T-helper 1 cell (primary cell): ENCODE measurements at places on chromosomes 7 and 10.

GRCh38 chr10:19580691-19581090 is 235.5 kb upstream of the PLXDC2 start:
- no peak for DNase-seq

- DNase-seq: no peak
These were observed 303.7 kb downstream of the PRPF18 start for GRCh38 chr10:13890233-13891127.

GRCh38 chr7:70489813-70490212 is 642.1 kb upstream of the GALNT17 start:
- DNase-seq: no peak

- no peak for DNase-seq
These were observed 389.1 kb upstream of the ANKRD30A start for GRCh38 chr10:36736311-36736710.

DNA sequence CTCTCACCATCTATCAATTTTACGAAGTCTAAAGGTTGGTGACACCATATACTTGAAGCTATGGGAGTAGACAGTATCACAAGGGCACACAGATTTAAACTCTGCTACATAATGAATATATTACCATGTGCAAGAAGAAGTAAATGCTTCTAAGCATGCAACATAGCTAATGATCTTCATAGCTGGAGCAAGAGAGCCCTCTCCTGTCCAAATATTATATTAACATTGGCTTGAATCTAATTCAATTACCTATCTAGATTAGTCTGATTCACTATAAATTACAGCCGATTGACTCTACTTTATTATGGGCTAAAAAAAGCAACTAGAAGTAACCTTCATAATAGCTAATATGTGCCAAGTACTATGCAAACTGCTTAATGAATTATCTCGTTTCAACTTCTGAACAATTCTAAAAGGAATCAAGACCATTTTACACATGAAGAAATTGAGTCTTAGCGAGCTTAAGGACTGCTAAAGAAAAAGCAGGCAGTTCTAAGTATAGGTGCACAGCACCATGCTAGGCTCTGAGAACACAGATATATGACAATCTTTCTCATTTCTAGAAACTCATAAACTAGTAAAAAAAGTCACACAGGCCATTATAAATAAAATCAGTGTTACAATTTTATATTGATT is 21.9 kb downstream of the FRA10AC1 start:
- DNase-seq: no peak

- DNase-seq: no peak
These were observed 656 bp downstream of the VSTM4 start for GRCh38 chr10:49114718-49115014.

- no peak for DNase-seq
These were observed 21.6 kb upstream of the RPA3 start for GRCh38 chr7:7740037-7740355.

DNA sequence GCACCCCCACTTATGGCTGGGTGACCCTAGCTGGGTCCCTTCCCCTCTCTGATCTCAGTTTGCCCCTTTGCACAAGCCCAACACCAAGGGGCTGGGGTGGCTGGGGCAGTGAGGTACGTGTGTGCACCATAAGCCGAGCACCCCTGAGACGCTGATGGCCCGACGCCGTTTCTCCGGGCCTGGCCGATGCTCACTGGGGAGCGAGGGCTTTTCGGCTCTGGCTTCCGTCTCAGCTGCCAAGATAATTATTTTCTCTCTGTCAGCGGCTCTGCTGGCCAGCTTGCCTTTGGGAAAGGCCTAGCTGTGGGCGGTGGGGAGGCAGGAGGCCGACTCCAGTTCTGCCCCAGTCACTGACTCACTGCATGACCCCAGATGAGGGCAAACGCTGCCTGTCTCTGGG is 91.0 kb downstream of the ZMIZ1 start:
- no peak for DNase-seq

DNA sequence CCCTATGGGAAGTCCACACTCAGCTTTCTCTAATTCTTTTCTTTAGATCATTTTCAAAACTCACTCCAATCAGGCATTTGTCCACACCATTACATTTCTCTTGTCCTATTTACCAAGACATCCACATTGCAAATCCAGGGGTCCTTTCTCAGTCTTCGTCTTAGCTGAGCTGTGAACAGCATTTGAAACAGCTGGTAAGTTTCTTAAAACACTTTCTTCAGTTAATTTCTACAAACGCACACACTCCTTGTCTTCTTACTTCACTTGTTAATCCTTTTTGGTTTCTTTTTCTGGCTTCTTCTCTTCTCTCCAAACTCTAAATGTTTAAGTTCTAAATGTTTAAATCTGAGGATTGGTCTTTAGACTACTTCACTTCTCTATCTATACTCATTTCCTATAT is 769.3 kb downstream of the PHTF2 start:
- no peak for DNase-seq

GRCh38 chr10:13795653-13796555 is 209.1 kb downstream of the PRPF18 start:
- DNase-seq: no peak

DNA sequence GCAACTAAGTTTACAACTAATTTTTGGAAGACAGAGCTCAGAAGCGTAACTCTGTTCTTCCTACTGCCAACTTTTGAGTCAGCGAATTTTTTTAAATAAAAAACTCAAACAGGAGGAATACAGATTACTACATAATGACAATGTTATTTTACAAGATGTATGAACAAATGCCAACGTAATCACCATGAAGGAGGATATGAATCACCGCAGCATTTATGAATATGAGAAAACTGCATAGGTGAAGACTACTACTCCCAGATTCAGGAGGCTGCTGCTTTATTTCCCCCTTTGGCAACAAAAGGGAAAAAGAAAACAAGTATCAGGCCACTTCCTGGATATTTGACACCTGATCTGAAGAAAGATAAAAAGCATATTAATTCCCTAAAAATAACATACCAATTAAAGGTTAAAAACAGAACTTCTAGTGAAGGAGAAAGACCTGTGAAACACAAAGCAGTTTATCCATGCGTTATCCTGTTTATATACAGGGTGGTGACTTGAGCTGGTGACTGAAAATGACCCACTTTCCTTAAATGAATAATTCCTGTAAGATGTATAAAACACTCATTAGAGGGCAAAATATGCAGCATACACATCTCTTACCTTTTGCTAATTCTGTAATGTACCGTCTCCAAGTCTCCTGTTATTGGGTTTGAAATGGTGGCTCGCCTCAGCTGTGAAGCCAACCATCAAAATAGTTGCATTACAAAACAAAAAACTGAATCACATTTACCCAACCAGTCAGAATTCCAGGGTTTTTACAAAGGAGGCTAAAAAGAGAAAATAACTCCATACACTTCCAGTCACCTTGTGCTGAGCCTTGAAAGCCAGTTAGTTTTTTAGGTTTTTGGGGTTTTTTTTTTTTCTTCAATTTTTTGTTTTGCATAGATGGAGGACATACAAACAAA is 52.0 kb downstream of the P4HA1 start:
- DNase-seq: no peak

GRCh38 chr10:132140167-132140925 is 46.4 kb upstream of the DPYSL4 start:
- DNase-seq: no peak

DNA sequence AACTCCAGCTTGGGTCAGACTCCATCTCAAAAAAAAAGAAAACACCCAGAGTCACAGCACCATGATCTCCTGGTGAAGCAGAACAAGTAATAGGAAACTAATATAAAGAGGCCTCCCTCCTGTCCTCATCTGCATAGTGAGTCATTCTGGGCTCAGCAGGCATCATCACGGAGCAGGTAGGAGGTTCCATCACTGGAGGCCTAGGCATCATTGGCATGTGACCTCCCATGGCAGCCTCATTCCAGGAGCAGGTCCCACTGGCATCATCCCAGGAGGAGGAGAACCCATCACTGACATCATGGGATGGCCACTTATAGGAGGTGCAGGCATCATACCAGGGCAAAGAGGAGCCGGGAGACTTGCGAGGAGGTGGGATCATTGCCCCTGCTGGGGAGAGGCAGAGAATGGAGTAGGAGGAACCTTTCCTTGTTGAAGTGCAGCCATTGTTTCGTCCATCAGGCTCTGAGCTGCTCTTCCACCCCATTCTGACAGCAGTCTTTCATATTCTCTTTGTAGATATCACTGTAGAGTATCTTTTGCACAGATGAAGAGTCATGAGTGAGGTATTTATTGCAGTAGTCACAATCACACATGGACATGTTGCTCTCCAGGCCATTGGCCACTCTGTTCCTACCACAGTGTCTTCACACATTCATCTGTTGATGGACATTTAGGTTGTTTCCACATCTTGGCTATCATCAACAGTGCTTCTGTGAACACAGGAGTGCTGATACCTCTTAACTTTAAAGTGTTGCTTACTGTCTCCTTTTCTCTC is 73.8 kb downstream of the OSBPL3 start:
- no peak for DNase-seq

DNA sequence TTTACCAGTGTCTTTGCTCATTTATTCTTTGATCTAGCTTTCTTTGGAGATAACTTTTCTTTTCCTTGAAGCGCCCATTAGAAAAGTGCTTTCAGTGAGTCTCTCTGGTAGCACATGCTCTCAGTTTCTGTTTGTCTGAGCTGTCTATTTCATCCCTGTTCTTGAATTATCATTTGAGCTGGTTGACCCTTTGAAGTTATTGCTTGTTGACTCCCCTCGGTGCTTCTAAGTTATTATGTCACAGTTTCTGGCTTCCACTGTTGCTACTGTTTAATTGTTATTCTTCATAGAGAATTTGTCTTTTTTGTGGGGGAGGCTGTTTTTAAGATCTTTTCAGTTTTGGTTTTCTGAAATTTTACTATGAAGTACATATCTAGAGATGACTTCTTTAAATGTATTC is 11.4 kb upstream of the PRF1 start:
- DNase-seq: no peak

GRCh38 chr7:49099587-49100326 is 175.4 kb downstream of the CDC14C start:
- DNase-seq: no peak

- DNase-seq: no peak
These were observed 88.3 kb upstream of the AGK start for GRCh38 chr7:141462958-141463357.

DNA sequence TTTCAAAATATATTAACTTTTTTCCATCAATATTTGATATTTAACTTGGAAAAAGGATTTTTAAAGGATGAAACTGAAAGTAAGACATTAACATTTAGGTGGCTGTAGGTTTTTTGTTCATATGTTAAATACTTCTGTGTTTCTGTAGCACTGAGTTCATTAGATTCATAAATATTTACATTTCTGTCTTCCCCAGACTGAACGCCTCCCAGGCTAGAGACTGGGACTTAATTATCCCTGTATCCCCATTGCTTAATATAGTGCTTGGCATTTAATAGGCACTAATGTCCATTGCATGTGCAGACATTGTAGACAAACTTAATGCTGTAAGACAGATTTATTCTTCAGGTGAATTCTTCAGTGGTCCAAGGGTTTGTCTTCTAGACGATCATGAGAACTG is 7.4 kb downstream of the PTPN12 start:
- no peak for DNase-seq

- no peak for DNase-seq
These were observed 43.8 kb downstream of the PDE6C start for GRCh38 chr10:93656155-93656554.

- DNase-seq: no peak
These were observed 24.4 kb downstream of the NKX6-2 start for GRCh38 chr10:132761395-132762060.

DNA sequence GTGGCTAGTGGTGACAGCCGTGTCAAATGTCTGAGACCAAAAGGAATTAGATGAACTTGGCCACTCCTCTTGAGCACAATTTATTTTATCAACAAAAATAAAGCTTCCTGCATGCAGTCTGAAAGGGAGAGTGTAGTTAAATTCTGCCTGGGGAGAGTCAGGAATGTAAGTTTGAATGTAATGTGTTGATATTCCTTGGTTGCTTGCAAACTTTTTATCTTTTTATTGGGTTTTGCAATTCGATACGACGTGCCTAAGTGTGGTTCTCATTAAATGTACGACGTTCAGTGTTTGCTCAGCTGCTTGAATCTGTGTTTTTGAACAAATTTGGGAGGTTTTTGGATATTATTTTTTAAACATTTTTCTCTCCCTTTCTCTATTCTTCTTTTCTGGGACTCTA is 839.9 kb downstream of the CCSER2 start:
- no peak for DNase-seq

GRCh38 chr10:129965959-129966358 is 1.9 kb upstream of the EBF3 start:
- no peak for DNase-seq

DNA sequence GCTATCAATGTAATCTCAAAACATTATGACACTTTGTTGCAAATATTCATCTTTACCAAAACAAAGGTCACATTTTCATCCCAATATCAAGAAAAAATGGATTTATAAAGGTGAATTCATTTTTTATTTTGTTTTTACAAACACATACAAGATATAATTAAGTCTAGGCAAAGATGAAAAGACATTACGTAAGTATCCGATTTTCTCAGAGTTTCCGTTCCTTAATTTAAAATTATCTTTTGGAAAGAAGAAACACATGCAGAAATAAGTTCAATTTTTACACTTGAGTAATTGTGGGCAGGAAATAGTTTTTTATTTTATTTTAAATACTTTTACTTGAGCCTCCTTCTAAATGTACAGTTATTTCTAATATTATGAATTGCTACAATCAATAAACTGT is 24.6 kb downstream of the RTKN2 start:
- DNase-seq: no peak

GRCh38 chr7:84847038-84847437 is 339.8 kb downstream of the SEMA3D start:
- DNase-seq: no peak

DNA sequence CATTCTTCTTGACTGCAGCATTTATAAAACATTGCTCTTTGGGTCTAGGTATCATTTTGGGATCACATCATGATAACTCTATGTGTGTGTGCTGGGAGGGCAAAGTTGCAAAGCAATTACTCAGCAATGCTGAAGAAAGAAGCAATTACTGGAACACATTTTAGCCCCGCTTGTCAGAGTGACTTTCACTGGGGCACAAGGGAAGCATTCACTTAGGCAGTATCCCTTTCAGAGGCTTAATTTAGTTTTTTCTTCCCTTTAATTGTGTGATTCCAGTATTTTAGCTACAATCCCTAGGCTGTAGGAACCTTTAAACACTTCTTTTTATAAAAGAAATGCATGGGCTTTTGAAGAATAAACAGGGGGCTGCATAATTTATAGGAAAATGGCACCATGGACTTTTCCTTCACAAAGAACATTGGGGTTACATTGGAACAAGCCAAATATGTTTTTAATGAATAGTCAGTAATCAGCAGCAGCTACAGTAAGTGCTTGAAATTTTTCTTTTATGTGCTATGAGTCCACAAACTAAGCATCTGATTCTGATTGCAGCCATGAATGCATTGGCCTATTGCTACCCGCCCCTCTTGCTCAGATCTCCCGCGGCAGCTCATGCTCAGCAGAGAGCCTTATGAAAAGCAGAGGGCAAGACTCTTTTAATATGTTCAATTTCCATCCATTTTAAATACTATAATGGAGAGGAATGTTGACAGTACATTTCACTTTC is 51.2 kb upstream of the NXPH1 start:
- no peak for DNase-seq
